Stimulated activated CD4-positive, alpha-beta T cell treated with anti-CD3 and anti-CD28 coated beads, Interleukin-1b, Interleukin-23, amount 100 ng/mL, for 48 hours (primary cell): ENCODE measurements at places on chromosomes 1 and 21.

- DNase-seq = no peak
Measured at GRCh38 chr1:45647248-45648021, 23.6 kb upstream of the CCDC17 start.

GRCh38 chr1:86472152-86472551, 3.4 kb downstream of the CLCA1 start:
- DNase-seq = no peak

DNA sequence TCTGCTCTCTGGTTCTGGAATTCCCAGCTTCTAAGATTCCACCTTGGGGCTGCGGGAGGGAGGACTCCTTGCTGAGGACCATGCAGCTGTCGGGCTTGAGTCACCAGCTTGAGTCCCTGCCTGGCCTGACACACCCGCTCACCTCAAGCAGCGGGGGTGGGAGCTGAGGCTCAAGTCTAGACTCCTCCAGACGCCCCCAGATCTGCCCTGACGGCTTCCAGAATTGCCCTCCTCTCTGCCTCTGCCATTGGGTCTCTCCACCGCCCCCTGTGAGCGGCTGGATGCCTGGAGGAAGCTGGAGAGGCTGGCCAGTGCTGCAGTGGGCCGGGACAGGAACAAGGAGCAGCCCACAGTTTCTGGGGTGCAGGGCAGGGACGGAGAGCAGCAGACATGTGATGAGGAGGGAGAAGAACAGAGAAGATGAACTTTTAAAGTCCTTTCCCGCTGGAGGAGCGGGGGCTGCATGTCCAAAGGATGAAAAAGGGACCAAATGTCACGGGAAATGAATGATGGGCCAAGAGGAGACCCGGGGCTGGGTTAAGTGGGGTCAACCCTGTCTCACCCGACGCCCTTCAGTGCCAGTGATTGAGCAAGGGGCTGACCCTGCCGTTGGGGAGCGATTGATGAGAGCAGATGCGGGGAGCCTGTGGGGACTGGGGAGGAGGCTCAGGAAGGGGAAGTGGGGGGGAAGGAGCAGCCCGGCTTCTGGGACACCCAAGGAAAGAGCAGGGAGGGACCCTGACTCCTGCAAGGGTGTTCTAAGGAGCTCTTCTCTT, 13.5 kb downstream of the CRABP2 start:
- DNase-seq = no peak

- peak; percentile 12 for DNase-seq
Measured at GRCh38 chr1:32984455-32985171, 20.0 kb upstream of the RNF19B start.

- DNase-seq = no peak
Measured at GRCh38 chr1:11494771-11495170, 15.8 kb downstream of the DISP3 start.

DNA sequence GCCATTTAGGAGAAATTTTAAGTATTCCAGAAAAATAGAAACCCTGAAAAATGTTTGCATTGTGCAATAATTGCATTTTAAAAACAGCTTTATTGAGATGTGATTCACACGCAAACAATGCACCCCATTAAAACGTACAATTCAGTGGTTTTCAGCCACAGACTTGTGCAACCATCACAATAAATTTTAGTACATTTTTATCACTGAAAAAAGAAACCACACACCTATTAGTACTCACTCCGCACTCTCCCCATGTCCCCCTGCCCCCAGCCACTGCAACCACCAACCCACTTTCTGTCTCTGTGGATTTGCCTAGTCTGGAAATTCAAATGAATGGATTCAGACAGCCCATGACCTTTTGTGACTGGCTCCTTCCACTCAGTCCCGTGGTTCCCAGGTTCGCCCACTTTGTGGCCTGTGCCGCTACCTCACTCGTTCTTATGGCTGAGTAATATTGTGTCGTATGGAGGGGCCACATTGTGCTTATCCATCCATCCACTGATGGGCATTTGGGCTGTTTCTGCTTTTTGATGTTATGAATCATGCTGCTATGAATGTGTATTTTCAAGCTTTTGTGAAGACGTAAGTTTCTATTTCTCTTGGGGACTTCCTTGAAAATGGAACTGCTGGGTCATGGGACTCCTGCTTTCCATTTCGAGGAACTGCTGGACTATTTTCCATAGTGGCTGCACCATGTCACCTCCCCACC, 147.7 kb upstream of the ARHGEF16 start:
- no peak for DNase-seq
